ENCODE measurements at places on chromosomes 4 and X.

DNA sequence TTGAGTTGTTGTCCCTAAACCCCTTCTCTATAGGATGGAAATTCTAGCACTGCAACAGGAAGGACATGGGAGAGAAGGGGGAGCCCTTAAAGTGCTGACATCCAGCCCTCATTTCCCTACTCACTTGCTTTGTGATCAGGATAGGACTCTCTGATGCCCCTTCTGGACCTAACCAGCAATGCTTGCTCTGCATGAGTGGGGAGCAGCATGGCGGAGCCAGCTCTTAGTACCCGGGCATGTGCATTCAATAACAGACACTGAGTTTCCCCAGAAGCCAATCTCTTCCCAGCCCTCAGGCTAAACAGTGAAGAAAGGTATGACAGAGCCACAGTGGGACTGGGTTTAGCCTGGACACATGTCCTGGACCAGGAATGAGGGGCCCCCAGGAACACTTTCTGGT lies 14.0 kb downstream of the SOD3 start:
- no peak for DNase-seq

DNA sequence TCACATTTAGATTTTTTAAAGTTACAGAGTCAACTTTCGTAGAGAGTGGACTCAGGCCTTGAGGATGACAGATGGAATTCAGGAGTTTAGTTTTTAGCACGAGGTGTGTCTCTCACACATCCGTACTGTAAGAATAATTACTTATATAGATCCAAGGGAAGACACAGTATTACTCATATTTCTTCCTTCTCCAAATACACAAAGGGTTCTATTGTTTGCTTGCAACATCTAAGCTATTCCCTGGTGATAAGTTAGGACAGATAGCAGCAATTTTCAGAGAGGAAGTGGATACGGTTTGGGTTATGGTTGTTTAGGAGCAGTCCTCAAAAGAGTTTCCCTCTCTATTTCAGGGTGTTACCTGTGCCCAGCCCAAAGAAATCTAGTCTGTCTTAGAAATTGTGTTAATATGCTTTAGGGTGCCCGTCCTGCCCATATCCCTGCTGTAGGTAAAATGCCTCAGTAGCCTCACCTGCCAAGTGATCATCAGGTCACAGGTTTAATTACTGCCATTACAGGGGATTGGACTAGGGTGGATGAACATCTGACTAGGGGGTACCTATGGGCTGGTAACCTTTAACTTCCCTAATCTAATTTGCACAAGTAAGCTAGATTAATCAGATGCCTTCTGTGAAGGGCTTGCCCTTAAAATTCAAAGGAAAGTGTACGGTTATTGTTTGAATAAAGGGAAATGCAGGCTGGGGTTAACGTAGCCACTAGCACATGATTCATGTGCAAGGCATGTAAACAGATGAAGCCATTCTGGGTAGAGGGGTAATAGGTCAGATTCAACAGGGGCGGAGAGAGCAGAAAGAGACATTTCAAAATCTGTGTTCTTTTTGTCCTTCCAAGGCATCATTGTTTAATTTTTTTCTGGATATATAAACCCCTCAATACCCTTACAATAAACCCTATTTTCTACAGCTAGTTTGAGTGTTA lies 8.7 kb upstream of the PPP3CA start:
- DNase-seq = no peak

DNA sequence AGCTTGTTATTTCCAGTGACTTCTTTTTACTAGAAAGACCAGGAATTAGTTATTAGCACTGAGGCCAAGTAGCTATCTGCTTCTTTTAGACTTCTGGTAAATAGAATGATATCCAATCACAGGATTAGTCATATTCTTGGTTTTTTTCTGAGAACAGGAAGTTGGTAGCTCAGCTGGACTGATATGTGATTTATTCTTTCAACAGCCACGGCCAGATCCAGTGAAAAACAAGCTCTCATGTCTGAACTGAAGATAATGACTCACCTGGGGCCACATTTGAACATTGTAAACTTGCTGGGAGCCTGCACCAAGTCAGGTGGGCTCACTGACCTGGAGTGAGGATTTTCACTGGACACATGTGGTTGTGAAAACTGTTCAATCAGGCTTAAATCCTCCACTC lies 48.6 kb downstream of the PDGFRA start:
- no peak for DNase-seq

DNA sequence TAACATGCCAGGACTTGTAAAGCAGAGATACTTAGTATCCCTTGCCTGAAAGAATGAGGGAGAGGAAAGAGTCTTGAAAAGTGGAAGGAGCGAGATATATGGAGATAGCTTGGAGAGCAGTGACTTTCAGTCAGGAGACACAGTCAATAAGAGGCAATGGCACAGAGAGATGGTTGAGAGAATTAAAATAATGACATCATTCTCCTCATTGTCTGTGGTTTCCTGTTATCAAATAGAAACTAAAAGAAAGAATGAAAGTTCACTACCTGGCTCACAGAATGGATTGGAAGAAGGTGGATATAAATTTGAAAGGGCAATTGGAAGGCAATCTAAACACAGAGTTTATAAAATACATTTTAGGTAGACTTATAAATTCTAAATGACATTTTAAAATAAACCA lies 760.2 kb upstream of the AADAT start:
- DNase-seq = no peak

- no peak for DNase-seq
These were observed 575.7 kb downstream of the SPOCK3 start for GRCh38 chr4:166658585-166658984.

DNA sequence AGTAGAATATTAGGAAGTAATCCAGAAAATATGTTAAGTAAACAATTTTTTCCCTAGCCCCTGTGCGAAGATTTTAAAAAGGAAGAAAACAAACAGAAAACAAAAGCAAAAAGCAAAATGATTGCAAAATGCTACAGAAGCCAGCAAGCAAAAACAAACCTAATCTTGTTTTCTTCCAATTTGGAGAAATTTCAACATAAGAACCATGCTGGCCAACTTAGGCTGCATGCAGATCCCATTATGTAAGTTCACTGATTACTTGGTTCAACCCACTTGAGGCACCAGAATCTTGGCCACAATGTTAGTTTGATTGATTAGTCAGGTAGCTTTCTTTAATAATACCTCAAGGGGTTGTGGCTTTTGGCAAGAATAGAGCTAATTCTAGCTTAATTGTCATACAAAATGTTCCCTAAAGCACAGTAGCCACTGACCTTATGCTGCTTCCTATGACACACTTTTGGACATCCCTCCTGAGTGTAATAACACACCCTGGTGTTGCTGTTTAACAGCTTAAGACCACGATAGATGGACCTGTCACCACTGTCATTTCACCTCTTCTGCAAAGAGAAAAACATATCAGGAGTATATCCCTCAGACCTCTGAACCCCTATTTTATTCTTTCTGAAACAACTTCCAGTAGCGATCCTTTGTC lies 2342.1 kb downstream of the PCDH7 start:
- DNase-seq = no peak

DNA sequence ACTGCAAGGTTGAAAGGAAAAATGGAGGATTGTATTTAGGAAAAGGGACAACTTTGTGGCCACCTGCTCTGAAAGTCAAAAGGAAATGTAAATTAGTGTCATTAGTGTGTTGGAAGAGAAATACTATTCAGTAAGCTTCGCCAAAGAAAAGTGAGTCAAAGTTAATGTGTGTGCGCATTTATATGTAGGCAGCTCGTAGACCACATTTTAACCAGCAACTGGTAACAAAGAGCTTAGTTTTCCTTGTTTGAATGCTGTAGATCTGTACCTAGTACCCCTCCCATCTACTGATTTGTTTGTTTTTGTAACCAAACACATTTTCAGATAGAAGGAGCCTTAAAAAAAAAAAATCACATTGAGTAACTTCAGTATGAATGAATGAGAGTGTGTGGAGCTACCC lies 69.3 kb downstream of the GPAT3 start:
- DNase-seq = no peak

- no peak for DNase-seq
These were observed 2102.3 kb upstream of the AGA start for GRCh38 chr4:179544496-179544895.

DNA sequence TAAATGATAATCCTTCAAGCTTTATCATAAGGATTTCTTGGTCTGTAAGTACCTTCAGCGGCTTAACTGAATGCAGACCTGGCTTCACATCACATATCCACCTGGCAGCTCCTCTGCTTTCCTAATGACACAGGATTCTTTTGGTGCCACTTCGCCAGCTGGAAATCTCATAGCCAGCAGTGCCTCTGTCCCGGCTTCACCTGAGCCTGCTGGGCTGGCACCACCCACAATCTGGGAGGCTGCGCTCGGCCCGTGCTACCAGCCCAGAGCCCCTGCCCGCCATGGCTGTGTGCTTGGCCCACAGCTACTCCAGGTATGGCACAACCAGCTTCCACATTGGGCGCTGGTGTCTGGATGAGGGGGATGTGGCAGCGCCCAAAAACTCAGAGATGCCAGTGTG lies 37.4 kb downstream of the SPRY1 start:
- no peak for DNase-seq

DNA sequence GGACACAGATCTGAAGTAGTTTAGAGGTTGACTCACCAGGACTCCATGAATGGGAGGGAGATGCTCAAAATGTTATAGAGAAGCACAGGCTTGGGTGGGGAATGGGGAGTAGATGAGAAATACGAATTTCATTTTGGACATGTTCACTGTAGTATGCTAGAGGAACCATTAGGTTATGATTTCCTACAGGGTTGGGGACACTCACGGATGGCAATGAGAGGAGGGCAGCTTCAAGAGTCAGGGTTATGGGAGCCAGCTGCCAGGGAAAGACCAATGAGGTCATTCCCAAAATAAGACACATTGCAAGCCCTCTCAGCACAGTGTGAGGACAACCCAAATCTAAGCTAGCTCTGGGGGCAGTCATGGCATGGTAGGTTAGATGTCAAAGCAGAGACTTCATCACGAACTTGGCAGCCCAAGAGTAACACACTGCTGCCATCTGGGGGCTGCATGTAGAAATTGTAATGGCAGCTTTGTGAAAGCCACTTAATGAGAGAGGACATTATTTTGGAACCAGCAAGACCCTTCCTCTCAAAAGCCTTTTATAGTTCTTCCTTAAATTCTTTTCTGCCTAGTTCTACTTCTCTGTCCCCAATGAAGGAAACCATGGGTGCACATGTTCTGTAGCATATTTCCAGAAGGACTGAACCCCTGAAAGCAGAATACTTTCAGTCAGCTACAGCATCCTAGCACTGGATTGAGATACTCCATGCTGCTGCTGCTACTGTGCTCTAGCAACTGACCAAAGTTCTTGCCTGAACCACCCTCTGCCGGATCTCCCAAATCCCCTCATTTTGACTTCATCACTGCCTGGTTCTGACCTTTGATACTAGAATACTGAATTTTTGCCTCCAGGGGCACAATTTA lies 16.2 kb upstream of the ZCCHC12 start:
- DNase-seq = peak; percentile 45

- no peak for DNase-seq
These were observed 92.3 kb downstream of the RLIM start for GRCh38 chrX:74521961-74522751.

GRCh38 chrX:153854702-153855101 lies 24.4 kb upstream of the PDZD4 start:
- DNase-seq = no peak

GRCh38 chr4:1721666-1722550 lies 587 bp downstream of the TACC3 start:
- no peak for DNase-seq

- DNase-seq = no peak
These were observed 15.5 kb downstream of the COX18 start for GRCh38 chr4:73053974-73054480.

- DNase-seq = no peak
These were observed 71.4 kb downstream of the RTL5 start for GRCh38 chrX:72060196-72060920.

DNA sequence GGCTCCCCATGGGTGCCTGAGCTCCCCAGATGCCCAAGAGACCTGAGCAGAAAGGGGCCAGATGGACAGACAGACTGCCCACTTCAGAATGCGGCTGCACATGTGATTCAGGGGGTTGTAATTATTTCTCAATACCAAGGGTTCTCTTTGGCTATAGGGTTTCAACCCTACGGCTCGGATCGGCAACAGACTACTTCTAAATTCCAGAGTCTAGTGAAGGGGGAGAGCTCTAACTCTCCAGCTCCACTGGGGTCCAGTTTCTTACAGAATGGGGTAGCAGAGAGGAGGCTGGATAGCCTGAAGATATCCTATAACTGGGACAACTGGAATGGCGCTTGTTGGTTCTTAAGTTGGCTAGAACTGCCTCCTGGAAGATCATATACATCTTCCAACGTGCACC lies 136.3 kb downstream of the MGST2 start:
- no peak for DNase-seq

DNA sequence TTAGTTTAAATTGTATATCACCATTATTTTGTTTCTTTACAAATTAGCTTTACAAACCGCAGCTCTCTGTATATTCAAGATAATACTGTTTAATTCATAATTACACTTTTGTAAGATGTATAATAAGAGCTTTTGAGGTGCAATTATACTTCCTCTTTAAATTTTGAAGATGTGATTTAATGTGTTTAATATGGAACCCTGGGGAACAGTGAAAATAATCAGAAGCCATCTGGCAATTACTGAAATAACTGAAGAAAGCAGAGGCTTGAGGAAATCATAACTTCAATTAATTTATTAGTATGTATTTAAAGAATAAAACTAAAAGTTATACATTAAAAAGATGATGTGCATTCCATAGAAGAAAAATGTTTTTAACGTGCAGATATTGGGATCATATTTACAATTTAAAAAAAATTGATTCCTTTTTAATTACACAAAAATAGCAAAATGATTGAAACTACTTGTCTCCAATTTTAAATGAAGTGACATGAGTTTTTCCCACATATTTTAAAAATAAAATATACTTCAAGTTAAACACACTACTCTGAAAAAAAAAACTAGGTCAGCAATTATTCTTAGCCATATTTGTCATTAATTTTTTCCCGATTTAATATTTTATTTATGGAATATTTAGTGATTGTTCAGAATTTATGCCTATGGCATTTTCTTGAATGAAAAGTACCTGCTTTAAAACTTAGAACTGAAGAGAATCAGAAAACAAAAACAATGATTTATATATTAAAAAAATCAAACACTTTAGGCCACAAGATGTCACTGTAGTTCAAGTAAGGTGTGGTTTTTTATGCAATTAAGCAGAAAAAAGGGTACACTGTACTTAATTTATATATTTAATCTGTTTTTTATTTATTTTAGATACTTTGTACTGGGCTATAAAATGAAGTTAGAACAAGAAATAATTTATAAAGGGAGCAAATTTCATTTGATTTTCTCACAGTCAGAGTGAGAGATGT lies 942.7 kb upstream of the NDST4 start:
- no peak for DNase-seq

DNA sequence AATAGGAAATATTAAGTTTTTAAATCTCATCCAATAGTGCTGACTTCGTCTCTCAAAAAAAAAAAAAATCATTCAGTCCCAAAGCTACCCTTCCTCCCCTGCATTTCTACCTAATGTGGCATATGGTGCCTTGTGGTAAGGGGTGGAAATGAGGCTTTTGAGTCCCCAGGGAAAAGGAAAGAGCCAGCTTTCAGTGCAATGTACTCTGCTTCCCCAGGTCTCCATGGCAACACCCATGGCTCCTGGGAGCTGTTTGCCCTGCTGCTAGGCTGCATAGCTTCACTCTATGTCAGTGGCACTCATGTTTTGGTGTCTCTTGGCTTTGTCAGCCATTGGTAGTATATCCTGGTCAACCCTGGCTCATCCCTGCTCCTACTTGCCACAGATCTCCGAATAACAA lies 175.9 kb downstream of the SLC39A8 start:
- DNase-seq = no peak
